Stimulated activated CD4-positive, alpha-beta T cell treated with anti-CD3 and anti-CD28 coated beads, TNF-alpha, amount 100 ng/mL, for 1 hour (primary cell): ENCODE measurements at places on chromosomes 2 and 18.

GRCh38 chr2:52423655-52424054 is 1343.9 kb upstream of the CHAC2 start:
- DNase-seq: no peak

DNA sequence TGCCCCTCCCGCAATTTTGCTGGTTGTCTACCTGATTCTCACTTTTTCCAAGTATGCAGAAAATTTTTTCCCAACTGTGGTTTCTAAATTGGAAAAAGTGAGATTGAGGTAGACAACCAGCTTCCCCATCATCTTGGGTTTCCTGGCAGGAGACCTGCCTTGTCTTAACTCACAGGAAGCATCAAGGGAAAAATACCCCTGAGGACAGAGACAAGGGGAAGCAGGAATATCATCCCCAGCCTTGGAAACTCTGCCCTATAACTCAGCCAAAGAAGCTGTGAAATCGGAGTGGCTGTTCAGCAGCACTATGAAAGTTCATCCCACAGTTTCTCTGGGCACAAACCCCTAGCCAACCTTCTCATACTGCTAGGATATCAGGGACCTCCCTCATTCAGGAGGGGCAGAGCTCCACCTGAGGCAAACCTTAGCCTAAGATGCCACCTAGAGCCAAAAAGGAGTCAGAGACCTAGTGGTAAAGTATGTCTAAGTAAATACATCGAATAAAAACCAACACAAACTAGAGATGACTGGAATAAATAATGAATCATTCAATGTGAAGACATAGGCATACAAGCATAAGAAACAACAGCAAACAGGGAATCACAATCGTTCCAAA is 68.2 kb downstream of the ZSWIM2 start:
- no peak for DNase-seq

GRCh38 chr18:26772691-26773090 is 92.8 kb downstream of the AQP4 start:
- DNase-seq: no peak

- no peak for DNase-seq
Measured at GRCh38 chr2:8987410-8987809, 16.1 kb downstream of the MBOAT2 start.

DNA sequence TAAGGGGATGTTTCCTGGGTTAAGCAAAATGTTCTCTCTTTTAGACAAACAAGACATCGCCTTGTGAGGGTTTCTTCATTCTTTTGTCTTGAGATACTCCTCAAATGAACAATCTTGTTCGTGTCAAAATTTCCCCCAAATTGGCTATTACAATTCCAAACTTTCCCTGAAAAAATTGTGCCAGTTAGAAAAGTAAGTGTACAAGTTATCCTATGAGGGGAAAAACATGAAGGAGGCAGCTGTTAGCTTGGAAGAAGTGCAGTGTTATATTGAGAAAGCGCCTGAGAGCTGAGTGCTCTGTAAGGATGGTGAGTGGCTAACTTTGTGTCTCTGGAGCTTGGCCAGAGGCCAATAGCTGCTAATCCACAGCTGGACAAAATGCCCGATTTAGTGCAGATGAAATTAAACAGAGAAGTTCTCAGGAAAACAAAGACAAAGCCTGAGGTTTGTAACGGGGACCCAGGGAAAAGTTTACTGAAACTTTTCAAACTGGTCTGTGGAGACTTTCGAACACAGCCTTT is 14.1 kb upstream of the PLEKHH2 start:
- DNase-seq: no peak
